Esophagus muscularis mucosa (tissue), 4 donors: ENCODE measurements at places on chromosomes 7 and 10.

GRCh38 chr10:89085153-89085552 is 94.6 kb downstream of the FAS start:
- DNase-seq, result no peak

DNA sequence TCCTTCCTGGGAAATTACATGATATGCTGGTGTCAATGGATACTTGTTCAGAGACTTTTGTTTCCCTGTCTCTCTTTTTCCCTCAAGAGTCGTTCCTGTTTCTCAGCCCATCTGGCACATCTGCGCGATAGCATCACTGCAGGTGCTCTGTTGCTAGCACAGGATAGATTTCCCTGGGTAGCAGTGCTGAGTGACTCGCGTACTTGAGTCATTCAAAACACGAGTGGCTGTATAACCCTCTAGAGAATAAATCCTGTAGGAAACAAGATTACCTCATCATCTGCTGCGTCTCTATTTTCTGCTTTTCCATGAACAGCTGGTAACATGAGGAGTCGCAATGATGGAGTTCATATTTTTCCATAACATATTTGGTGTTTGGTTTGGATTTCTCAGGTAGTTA is 452.0 kb upstream of the FZD8 start:
- DNase-seq, result no peak

GRCh38 chr10:25068152-25069058 is 52.0 kb downstream of the THNSL1 start:
- peak; percentile 83 for DNase-seq

DNA sequence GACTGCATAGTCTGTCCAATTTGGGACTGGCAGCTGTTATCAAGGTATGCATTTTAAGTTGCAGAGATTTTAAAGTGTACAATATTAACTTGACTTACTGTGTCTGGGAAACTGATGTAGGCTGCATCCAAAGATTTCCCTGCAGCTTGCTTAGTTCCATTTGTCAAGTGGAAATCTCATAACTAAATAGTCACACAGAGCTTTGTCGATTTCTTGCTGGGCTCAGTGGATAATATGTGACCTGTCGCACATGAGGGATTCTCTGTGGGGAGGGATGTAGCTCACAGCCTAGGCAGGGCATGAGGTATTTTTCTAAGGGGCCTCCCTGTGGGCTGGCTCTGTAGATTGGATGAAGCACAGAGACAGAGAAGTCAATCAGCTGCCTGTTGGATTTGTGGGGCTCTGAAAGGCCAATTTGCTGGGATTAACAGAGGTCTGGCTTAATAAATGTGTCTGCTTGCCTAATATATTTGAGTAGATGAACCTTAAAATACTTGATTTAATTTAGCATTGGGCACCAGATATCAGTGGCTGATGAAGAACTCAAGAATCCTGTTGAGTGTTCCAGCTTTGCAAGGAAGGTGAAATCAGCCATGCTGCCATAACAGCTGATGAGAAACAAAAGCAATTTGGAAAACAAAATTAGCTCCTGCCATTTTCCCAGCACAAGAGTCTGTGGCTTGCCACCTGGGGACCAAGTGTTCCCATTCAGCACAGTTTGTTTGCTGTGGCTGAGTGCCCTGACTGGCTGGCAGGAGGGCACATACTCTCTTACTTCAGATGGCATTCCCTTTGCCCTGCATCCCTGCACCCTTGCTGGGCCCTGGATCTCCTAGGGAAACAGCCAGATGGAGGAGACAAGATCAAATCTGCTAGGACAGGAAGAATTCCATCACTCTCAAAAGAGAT is 598.5 kb downstream of the SORCS3 start:
- peak; percentile 90 for DNase-seq

DNA sequence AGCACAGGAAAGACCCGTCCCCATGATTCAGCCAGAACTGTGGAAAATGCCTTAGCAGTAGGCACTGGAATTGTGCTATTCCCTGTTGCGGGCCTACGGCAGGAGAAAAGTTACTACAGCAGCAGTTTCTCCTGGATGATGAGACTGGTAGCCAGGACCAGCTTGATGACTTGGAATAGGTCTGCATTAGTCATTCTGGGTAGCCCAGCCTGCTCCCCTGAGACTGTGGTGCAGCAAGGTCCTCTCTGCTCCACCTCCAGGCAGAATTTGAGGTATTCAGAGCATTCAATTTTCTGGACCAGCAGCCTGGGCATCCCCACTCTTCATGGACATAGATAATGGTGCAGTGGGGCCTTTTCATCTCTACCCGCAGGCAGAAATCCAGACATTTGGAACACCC is 490.0 kb downstream of the SH2D4B start:
- DNase-seq, result no peak

DNA sequence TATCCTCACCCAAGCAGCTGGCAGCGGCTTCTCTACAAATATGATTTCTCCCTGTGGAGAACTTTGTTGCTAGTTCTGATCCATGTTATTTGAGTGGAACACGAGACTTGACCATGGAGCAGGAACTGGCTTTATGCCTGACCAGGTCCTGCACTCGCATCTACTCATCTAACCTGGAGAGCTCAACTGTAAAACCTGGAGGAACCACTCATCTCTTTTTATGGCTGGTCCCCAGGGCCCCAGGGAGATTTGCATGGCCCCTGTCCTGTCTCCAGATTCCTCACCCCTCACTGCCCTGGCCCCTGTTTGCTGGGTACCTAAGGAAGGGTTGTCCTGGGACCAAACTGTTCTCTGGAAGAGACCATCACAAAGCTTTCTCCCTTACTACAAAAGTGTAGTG is 16.0 kb downstream of the TCAF1 start:
- no peak for DNase-seq

- DNase-seq, result no peak
Observed at GRCh38 chr7:118306771-118307170, 82.3 kb downstream of the ANKRD7 start.

GRCh38 chr7:151539088-151539671 is 19.5 kb upstream of the RHEB start:
- no peak for DNase-seq

GRCh38 chr10:35020481-35020880 is 69.7 kb downstream of the CUL2 start:
- no peak for DNase-seq

DNA sequence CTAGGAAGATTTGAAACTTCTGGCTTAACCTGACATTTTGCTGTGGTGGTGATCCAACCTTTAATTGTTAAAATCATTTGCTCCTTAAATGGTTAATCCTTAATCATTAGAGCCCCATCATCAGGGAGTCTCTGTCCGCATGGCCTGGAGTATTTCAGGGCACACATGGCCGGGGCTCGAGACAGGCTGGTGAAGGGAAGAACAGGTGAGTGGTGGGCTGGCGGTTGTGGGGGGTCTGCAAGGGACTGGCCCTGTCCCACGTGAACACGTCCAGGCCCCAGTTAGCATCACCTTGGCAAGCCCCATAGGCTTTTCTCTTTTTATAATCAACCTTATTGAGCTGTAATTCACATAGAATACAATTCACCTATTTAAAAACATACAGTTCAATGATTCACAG is 109.5 kb downstream of the DNAJB6 start:
- DNase-seq, result no peak

- no peak for DNase-seq
Observed at GRCh38 chr10:11397980-11398580, 213.4 kb downstream of the USP6NL start.

DNA sequence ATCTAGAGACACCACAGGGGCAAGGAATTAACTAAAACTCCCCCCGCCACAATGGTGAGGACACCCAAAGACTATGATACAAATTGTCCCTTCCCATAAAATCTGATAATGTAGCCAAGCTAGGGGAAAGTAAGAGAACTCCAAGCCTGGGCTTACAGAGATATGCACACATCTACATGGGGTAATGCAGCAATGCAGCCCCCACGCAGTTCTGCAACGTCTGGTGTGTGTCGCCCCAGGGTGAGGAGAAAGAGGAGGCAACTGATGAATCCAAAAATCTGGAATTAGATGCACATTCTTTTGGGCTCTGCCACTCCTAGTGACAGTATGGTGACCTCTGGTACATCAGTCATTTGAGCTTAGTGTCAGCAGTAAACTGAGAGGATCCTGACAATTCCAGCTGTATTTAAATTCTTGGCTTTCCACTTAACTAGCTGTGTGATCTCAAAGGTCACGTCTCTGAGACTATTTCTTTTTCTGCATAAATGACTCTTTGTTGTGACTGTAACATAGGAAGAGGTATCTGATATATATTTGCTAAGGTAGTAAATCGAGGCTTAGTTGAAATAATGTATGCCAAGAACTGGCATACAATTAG is 51.5 kb downstream of the PIP4K2A start:
- DNase-seq, result no peak

DNA sequence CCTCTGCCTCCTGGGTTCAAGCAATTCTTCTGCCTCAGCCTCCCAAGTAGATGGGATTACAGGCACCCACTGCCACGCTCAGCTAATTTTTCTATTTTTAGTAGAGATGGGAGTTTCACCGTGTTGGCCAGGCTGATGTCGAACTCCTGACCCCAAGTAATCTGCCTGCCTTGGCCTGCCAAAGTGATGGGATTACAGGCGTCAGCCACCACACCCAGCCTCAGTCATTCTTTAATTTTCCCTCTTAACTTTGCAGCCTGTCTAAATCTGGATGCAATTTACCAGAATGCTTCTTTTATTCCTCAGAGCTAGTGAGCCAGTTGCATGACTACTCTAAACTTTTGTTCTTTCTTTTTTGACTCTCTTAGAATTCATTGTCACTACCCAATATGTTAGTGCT is 90.5 kb upstream of the CSTF2T start:
- no peak for DNase-seq
